ENCODE measurements at places on chromosomes 4 and X.

- no peaks in the 10 kb centered on the region for H3K36me3 ChIP-seq
- H3K4me1 ChIP-seq: no peaks in the 10 kb centered on the region
- H3K4me3 ChIP-seq: no peak overlapping the region
- H3K27ac ChIP-seq: no peak overlapping the region
Measured at GRCh38 chrX:13250826-13251580, 68.8 kb downstream of the ATXN3L start.

GRCh38 chrX:142096253-142096652, 108.8 kb downstream of the MAGEC2 start:
- H3K27ac ChIP-seq: no peak overlapping the region
- H3K27me3 ChIP-seq: no peaks in the 10 kb centered on the region
- DNase-seq: no peak
- no peaks in the 10 kb centered on the region for H3K36me3 ChIP-seq
- H3K4me1 ChIP-seq: no peaks in the 10 kb centered on the region
- H3K4me3 ChIP-seq: no peak overlapping the region

DNA sequence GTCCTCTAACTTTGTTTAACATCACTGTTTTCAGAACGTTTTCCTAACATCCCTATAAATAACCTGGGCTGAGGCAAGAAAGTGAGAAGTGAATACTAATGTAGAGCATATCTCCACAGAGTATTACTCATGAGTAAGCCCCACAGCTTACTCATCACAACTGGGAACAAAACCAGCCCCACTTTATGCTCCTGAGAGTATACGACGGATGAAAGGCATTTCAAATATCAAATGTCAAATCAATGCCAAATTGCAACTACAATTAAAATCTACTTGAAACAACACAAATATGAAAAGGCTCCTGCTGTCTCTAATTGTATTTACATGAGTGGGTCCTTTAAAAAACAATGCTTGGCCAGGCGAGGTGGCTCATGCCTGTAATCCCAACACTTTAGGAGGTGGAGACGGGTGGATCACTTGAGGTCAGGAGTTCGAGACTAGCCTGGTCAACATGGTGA, 41.2 kb downstream of the SH3RF1 start:
- H3K27ac ChIP-seq: no peak overlapping the region
- H3K4me3 ChIP-seq: no peak overlapping the region
- H3K36me3 ChIP-seq: no peaks in the 10 kb centered on the region
- H3K27me3 ChIP-seq: no peaks in the 10 kb centered on the region

DNA sequence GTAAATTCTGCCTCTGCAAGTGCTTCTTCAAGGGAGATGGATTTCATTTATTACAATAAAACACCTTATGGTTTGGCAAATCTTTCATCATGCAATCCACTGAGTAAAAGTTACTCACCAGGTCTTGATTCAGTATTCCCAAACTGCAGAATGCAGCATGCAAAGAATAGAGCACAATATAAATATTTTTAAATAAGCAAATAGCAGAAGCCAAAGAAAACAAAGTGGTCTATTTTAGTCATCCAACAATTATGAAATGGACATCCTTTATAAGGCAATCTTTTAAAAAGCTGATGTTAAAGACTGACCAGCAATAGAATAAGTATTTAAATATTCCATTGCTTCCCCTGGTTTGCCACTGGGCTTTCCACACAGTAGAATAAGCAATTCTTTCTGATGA, 59.5 kb downstream of the SLC39A8 start:
- H3K4me1 ChIP-seq: no peaks in the 10 kb centered on the region
- H3K27ac ChIP-seq: no peak overlapping the region
- H3K4me3 ChIP-seq: no peak overlapping the region
- H3K36me3 ChIP-seq: no peaks in the 10 kb centered on the region

- DNase-seq: no peak
- no peaks in the 10 kb centered on the region for H3K36me3 ChIP-seq
- no peaks in the 10 kb centered on the region for H3K27me3 ChIP-seq
- no peak overlapping the region for H3K4me3 ChIP-seq
- no peaks in the 10 kb centered on the region for H3K4me1 ChIP-seq
Measured at GRCh38 chr4:157701695-157701994, 471.2 kb downstream of the GASK1B start.

DNA sequence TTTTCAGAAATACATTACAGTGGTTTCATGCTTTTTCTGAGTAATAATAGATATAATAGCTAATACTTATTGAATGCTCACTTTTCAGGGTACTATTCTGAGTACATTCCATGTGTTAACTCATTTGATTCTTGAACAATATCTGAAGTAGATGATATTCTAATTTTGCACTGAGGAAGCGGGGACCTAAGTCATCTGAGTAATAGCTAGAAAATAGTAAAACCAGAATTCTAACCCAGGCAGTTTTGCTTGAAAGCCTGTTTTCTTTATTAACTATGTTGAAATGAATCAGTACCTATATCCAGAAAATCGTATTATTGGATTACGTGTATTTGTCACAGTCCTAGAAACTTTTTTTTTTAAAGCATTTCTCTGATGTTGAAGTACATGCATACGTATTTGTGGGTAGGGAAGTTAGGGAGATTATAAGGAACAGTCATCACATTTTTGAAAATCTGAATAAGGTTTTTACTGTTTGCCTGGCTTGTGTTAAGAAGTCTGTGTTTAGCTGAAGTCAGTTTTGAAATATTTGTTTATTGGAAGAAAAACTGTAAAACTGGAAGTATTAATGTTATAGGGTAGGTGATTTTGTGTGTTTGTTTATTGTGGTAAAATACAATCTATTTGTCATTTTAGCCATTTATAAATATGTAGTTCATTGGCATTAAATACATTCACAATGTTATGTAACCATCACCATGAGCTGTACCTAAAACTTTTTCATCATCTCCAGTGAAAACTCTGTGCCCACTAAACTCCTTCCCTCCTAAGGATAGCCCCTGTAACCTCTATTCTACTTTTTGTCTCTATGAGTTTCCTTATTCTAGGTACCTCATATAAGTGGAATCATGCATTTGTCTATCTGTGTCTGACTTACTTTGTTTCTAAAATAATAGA, 55.3 kb downstream of the FIP1L1 start:
- H3K27me3 ChIP-seq: no peaks in the 10 kb centered on the region
- H3K4me3 ChIP-seq: no peak overlapping the region
- H3K36me3 ChIP-seq: peaks cover 22% of the 10 kb centered on the region
- no peaks in the 10 kb centered on the region for H3K4me1 ChIP-seq
- H3K27ac ChIP-seq: no peak overlapping the region

GRCh38 chrX:154799556-154800348, 5.5 kb downstream of the MPP1 start:
- H3K27me3 ChIP-seq: no peaks in the 10 kb centered on the region
- H3K36me3 ChIP-seq: no peaks in the 10 kb centered on the region
- no peak for DNase-seq
- no peak overlapping the region for H3K4me3 ChIP-seq

GRCh38 chr4:183907871-183908683, 3.0 kb downstream of the STOX2 start:
- no peaks in the 10 kb centered on the region for H3K27me3 ChIP-seq
- peaks cover 25% of the 10 kb centered on the region for H3K4me1 ChIP-seq
- H3K4me3 ChIP-seq: no peak overlapping the region
- H3K36me3 ChIP-seq: no peaks in the 10 kb centered on the region

DNA sequence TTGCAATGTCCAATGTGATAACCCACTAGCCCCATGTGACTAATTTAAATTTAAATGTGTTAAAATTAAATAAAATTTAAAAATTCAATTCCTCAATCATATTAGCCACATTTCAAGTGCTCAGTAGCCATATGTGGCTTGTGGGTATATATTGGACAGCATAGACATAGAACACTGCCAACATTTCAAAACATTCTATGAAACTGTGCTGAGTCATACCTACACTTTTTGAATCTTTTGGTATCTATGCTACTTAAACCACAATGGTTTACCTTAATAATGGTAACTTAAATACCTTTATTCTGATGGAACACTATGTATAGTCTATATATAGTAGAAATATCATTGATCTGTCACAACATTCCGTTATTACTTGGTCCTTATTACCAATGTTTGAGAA, 223.4 kb upstream of the ATOH1 start:
- DNase-seq: no peak
- H3K36me3 ChIP-seq: no peaks in the 10 kb centered on the region
- no peak overlapping the region for H3K4me3 ChIP-seq
- no peak overlapping the region for H3K27ac ChIP-seq

- no peak overlapping the region for H3K27ac ChIP-seq
- no peaks in the 10 kb centered on the region for H3K27me3 ChIP-seq
- H3K4me1 ChIP-seq: no peaks in the 10 kb centered on the region
- H3K4me3 ChIP-seq: no peak overlapping the region
- no peak for DNase-seq
Measured at GRCh38 chrX:94288325-94288724, 614.3 kb downstream of the FAM133A start.

DNA sequence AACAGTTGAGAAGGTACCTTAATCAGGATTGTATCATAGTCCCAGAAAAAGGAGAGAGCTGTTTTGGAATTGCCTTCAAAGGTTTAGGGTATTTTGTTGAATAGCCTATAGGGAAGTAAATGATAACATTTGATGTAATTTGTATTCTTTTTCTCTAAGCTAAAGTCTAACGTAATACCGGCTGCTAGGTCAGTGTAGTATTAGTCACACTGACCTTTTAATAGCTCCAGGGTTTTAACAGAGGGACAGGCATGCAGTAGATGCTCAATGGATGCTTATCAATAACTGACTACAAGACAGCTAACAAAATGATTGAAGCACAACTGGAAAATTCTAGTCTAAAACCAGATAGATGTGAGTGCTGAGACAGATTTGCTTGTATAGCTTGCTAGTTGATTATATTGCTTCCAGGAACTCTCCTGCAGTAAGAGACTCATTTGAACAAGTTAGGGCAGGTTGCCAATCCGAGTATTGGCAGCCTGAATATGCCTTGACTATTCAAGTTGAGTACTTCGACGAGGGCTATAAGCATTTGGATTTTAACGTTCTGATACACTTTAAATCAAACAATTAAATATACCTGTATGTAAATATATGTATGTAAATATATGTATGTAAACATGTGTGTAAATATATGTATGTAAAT, 16.5 kb upstream of the PNPLA4 start:
- no peak for DNase-seq
- no peaks in the 10 kb centered on the region for H3K4me1 ChIP-seq
- no peak overlapping the region for H3K4me3 ChIP-seq
- H3K36me3 ChIP-seq: no peaks in the 10 kb centered on the region

DNA sequence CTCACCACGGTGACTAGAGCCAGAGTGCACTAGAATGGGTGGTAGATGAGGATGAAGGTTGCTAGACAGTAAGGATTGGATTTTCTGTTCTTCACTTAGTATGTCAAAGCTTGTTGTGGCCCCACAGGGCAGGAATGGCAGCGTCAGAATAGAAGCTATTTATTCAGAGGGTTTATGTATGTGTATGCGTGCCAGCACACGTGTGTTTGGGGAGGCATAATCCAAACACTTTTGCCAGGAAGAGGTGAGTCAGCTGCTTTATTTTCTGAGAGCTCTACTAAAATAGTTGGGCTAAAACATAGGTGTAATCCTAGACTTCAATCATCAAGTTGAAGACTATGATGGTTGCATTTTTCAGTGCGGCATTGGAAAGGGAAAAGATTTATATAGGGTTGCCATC, 1.2 kb upstream of the MAGEE2 start:
- no peaks in the 10 kb centered on the region for H3K4me1 ChIP-seq
- no peak for DNase-seq
- no peaks in the 10 kb centered on the region for H3K27me3 ChIP-seq
- no peak overlapping the region for H3K4me3 ChIP-seq

DNA sequence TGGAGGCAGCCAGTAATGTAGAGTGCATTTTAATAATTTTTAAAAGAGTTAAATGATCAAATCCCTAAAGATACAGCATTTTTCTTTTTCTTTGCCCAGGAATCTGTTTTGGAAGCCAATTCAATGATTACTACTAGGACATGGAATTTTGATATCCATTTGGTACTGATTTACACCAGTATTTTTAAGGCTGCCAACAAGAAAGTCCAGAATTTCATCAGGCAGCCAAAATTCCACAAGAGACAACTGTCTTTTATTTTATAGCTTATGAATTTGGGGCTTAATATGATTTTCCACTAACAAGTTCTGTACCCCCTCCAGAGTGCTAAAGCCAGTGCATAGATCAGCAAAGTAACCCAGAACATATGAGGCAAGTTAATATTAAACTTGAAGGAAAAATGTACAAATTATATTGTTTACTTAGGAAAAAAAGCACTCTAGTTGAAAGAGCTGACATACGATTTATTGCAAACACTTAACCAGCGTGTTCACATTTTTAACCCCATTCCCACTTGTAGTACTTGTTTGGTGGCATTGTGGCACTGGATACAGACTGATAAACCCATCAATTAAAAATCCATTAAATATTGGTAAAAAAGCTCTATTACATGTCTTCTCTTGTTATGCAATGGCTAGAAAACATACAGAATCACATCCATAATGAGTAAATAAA, 259.7 kb downstream of the DCHS2 start:
- no peak for DNase-seq
- no peak overlapping the region for H3K4me3 ChIP-seq
- H3K4me1 ChIP-seq: no peaks in the 10 kb centered on the region

All from vagina (tissue), 2 donors.